ENCODE measurements at places on chromosomes 3 and 15.

DNA sequence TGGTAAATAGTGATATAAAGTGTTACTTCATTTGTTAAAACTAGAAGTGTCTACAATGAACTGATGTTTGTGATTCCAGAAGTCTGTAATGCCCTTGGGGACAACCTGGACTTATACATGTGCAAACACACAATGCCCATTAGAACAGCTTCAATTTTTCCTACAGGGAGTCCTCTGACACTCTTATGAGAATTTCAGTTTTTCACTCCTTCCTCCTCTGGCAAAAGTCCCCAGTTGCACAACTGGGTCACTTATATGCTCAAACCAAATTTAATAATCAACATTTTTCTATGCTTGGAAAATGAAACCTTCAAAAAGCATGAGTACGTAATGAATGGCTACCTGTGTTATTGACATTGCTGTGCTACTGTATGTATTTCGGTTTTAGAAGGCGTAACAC lies at the start of gene OR5H15:
Gene OR5H15 (plus strand): TSS at position 301 of the 400 bp plus-strand sequence. CDS start 2,004 bp downstream, outside the sequence.
- no peak for DNase-seq

GRCh38 chr3:123739754-123740153 lies 144.4 kb downstream of the MYLK start:
- no peak for DNase-seq

GRCh38 chr3:13235897-13236296 lies 162.7 kb upstream of the IQSEC1 start:
- no peak for DNase-seq

DNA sequence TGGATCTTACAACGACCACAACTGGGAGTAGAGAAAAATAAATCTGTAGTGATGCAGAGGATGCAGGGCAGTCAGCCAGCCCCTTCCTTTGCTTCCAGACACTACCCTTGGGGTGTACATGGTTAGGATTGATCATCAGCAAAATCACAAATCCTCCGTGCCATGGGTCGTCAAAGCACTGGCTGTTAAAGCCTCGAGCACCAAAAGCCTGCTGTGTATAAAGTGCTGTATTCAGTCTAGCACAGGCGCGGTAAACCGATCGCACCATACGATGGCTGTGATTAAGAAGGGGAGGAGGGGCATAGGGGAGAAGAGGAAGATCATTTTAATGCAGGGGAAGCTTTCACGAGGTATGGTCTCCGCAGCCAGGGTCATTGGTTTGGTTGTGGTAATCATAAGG lies 305.2 kb downstream of the LRTM1 start:
- DNase-seq = no peak

- DNase-seq = no peak
Measured at GRCh38 chr3:53022647-53023046, 23.2 kb downstream of the SFMBT1 start.

GRCh38 chr3:189863031-189863430 lies 231.8 kb downstream of the TP63 start:
- DNase-seq = no peak

DNA sequence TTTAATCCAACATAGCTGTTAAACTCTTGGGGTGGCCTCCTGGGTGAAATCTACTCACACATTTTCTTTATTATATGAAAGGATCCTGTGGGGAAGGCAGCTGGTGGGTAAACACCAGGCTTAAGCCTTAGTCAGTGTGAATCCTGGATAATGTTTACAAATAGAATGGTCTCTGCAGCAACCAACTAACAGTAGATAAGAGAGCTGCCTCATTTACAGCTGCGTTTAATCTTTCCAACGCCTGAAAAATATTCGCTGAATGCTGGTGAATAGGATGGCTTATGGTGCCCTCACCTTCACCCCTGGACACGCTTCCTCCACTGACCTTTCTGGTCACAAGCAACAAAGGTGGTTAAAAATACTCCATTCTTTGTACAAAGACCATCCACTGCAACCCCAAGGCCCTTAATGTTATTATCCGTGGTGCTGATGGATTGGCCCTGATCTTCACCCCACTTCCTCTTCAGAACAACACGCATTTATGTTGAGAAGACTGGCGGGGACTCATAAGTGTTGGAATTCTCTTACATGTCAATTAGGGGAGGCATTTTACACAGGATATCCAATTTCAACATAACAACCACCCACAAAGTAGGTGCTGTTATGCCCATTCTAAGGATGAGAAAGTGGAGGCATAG lies 120.0 kb upstream of the FRMD4B start:
- DNase-seq = no peak

DNA sequence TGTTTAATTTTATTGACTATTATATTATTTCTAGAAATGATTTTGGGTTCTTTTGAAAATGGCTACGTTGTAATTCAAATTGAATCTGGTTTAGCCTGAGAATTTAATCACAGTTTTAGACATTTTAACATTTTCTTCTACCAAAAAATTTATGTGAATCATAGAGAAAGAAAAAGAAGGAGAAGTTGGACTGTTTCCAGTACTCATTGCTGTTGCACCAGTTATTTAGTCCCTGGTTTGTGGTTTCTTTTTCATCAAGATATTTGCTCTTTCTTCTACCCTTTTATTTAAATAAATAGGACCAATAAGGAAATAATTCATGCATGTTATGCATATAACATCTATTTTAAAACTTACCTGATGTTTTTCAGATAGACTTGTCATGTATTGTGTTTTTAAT lies 1337.1 kb downstream of the ROBO1 start:
- DNase-seq = no peak

- no peak for DNase-seq
Measured at GRCh38 chr3:62187022-62187431, 186.3 kb downstream of the FEZF2 start.

DNA sequence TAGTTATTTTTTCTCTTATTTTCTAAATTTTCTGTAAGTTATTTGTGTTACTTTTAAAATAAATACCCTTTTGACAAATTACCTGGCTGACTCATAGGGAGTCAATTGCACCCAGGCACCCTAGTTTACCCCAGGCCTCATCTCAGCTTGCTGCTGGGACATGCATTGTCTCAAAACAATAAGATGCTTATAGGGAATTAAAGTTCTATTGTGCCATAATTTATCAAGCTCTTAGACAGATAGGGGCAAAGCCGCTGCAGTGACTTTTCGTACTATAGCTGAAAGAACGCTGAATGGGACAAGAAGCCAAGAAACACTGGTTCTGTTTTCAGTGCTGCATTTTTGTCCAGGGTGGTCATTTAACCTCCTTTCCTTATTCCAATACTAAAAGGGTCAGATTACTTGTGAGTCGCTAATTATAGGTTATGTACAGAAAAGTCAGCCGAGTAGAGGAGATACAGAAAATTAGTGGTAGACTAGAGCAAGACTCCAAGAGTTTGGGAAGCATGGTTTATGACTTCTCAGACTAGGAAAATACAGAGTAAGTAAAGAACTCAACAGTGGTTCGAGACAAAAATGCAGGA lies 50.3 kb downstream of the EXD1 start:
- no peak for DNase-seq

Measured in T follicular helper cell (primary cell).